Activated T-helper 1 cell treated with anti-CD3 and anti-CD28 coated beads, Interleukin-12 subunit alpha, Interleukin-12 subunit beta, Interleukin-2, Interleukin-4 antibody, amounts not matched to agents 30 ng/mL and 10 ng/mL and 1 ng/mL, durations not matched to agents 14 hours and 24 hours and 36 hours (primary cell): ENCODE measurements at places on chromosomes 16 and 17.
A peak's percentile ranks its signal among the peaks of the same experiment; 100 is the strongest.

DNA sequence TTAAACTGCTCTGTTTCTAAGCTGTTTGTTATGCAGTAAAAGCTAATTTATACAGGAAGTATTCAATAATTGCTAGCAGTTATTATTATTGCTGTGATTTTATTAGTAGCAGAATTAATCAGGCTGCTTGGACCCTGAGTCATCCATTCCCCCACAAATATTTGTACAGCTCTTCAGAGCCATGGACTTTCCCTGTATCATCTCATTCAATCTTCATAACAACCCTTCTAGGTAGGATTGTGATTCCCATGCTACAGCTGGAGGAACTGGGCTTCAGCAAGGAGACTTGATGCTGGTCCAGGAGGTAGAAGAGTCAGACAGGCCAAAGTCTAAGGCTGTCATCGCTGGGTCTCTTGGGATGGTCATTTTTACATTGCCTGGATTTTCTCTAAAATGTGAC, 208.3 kb downstream of the C16orf95 start:
- DNase-seq, result no peak

GRCh38 chr16:86882586-86883280, 304.4 kb downstream of the FOXL1 start:
- no peak for DNase-seq

DNA sequence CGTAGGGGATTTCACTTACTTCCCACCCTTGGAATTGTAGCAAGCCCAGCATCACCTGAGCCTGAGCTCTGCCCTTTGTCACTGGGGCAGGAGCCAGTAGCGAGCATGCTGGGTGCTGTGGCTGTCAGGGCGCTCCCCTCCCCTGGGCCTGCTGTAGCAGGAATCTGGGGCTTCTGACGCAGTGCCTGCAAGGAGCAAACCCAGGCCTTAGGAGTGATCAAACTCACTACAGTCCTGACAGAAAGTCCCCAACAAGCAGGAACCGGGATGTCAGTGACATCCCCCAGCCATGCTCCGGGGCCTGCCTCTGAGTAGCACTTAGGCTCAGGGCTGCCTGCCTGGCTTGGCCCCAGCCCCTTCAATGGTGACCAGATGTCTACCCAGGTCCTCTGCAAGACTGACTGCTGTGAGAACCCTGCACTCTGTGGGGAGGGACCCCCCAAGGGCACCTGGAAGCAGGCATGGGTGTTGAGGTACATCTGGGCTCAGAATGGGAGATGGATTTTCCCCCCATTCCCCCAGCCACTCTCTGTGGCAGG, 23.5 kb downstream of the PLD6 start:
- no peak for DNase-seq

DNA sequence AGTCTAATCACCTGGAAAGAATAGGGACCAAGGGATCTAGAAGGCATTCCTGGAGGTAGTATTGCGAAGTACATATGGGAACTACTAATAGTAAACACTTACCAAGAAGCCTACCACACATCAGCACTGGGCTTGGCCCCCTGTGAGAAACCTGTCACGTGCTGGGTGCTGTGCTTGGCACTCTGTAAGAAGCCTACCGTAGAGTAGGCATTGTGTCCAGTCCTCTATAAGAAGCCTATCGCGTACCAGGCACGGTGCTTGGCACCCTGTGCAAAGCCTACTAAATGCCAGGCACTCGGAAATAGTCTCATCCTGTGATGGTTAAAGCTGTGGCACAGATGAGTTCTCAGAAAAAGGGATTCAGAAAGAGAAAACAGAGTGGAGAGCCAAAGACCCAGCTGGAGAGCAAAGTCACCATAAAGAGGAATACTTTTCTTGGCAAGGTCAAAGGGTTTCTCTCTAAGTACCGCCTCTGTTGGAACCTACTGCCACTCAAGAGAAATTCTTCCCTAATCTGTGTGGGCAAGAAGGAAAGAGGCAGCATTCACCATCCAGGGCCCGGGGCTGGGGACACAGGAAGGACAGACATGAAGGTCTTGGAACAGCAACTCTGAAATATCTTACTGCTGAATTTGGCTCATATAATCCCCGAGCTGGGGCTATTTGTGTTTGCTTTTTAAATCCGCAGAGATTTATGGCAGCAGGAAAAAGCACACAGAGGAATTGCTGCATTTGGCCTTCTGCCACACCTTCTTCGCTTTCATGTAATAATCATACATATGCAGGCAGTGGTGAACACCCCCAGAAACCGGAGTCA, 81.8 kb downstream of the VAT1L start:
- no peak for DNase-seq

GRCh38 chr16:17296431-17296830, 174.3 kb downstream of the XYLT1 start:
- no peak for DNase-seq

DNA sequence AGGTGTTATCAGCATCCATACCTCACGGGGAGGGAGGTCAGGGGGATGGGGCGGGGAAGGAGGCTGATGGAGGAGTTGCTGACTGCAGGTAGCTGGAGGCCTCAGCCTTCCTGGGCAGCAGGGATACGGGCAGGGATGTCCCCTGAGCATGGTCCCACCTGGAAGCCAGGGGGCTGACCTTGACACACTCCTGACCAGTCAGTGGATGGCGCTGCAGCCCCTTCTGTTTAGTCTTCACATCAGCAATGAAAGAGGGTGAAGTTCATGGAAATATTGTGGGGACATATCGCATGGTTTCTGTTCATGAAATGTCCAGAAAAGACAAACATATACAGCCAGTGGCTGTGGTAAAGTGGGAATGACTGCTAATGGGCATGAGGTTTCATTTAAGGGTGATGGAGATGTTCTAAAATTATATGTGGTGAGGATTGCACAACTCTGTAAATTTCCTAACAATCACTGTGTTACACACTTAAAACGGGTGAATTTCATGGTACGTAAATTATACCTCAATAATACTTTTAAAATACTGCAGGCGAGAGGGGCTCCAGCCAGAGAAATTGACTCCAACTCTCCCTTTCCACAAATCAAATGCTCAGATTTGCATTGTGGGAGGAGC, 489.6 kb downstream of the CDH13 start:
- DNase-seq, result no peak

GRCh38 chr16:66486773-66487579, 59.9 kb downstream of the BEAN1 start:
- no peak for DNase-seq

- no peak for DNase-seq
Observed at GRCh38 chr16:7393680-7394079, 61.0 kb downstream of the RBFOX1 start.

- DNase-seq, result no peak
Observed at GRCh38 chr16:873243-873661, 72.7 kb upstream of the GNG13 start.

- no peak for DNase-seq
Observed at GRCh38 chr16:23857256-23857880, 21.6 kb downstream of the PRKCB start.

DNA sequence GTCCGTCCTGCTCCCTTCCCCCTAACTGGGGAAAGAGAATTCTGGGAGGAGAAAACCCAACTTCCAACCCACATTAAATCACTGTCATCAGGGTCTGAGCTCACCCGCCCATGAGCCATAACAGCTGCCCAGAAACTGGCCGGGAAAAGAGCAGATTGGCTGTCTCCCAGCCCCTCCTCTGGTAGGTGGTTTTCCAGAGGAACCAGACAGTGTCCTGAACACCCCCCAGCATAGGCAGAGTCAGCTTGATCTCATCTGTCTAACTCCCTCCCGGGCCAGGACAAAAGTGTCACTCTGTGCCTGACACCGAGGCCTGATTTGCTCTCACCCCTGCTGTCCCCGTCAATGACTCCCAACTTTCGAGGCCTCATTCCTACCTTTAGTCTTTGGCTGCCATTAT, 197.0 kb downstream of the AXIN2 start:
- no peak for DNase-seq

DNA sequence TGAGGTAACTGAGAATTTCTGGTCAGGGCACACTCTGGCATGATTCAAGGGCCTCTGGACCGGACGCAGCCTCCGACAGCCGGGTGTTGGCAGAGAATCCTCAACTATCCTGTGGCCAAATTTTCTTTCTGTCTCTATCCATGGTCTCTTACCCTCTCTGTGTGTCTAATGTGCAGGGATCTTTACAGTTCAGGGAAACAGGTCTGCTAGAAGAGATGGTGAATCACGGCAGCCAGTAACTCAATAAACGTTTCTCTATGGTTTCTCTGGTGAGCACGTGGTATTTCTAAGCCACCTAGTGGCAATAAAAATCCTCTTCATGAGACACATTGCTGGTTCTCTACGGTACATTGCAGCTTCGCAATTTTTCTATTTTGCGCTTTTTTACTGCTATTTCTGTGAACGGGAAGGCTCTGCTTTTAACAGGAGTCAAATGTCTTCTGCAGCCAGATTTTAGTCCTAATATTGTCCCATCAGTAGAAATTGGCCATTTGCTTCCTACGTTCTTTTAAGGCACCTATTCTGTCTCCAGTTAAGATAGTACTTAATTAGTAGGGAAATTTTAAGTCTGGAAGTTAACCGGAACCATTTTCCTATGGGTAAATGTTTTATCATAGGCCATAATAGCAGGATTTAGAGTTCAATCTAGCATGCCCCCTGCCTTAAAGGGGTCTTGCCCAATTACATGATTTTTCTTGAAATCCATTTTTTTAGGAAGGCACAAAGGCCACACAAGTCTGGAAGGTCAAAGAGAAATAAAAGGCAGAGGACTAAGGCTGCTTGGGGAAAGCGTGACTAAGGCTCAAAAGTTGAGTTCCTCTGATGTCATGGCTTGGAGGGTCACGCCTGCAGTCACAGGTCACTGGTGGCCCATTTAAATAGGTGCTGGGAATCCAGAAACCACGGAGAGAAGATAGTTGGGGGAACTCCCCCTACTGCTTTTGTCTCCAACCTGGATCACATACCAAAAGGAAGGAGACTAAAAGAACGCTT, 31.5 kb downstream of the QPRT start:
- peak; percentile 37 for DNase-seq

DNA sequence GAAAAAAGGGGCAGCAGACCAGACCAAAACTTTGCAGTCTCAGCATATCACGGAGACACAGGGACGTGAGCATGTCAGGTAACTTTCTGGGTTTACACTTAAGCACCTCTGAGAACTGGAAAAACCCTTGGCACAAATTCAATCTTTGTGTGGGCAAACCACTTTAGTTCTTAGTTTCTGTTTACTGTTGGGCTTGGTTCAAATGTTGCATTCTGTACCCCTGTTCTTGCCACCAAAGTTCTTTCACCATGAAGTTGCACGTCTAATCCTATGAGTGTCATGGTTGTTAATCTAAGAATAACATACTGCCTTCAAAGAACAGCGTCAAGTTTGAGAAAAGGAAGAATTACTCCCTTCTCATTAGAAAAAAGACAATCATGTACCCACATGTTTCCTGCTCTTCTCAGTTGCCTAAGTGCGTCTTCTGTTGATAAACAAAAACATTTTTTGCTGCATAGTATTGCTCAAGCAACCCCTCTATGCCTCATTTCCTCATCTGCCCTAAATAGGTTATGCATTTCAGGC, 11.6 kb downstream of the KRT33A start:
- peak; percentile 36 for DNase-seq

- DNase-seq, result no peak
Observed at GRCh38 chr16:55825115-55825728, 7.7 kb downstream of the CES1 start.

GRCh38 chr16:72576189-72576588, 404.2 kb upstream of the PMFBP1 start:
- no peak for DNase-seq

- DNase-seq, result no peak
Observed at GRCh38 chr16:2082171-2082982, 34.6 kb downstream of the TSC2 start.

GRCh38 chr16:88357317-88358022, 25.3 kb upstream of the ZNF469 start:
- no peak for DNase-seq

DNA sequence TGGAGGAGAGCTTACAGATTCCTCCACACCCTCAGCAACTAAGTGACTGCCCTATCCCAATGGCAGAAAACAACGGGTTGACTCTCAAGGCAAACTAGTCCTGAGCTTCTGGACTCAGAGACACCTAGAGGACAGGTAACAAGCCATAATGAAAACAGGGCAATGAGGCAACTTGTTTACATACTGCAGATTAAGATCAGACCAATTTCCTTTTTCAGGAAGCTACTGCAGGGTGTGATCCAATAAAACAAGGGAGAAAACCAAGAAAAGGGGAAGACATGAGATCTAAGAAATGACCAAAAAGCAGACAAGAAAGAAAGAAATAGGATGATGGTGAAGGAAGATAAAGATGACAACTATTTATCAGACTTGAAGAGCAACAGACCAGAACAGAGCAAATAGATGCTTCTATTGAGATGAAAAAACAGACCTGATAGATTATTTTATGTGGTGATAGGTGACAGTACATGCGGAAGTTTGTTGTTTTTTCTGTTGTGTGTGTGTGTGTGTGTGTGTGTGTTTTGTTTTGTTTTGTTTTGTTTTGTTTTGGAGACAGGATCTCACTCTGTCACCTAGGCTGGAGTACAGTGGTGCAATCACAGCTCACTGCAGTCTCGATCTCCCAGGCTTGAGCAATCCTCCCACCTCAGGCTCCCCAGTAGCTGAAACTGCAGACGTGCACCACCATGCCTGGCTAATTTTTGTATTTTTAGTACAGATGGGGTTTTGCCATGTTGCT, 120.7 kb downstream of the GAS7 start:
- DNase-seq, result no peak

GRCh38 chr16:86959091-86959651, 358.0 kb downstream of the C16orf95 start:
- no peak for DNase-seq

- no peak for DNase-seq
Observed at GRCh38 chr16:72895951-72896350, 152.0 kb downstream of the ZFHX3 start.

DNA sequence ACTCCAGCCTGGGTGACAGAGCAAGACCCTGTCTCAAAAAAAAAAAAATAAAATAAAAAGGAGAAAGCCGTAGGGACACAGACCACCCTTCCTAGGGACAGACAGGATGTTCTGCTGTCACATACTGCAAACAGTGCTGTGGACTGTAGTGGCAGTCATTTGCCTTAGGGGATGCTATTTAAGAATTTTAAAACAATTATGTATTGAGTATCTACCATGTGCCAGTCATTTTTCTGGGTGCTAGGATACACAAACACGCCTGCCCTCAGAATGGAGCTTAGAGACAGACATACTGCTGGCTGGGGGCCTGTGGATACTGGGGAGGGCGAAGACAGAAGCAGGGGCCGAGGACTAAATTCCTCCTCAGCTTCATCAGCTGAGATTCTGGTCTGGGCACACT, 45.5 kb downstream of the MRC2 start:
- no peak for DNase-seq

GRCh38 chr17:74521701-74522201, 9.5 kb downstream of the CD300LB start:
- DNase-seq, result no peak

GRCh38 chr16:54694651-54695050, 236.0 kb upstream of the IRX5 start:
- DNase-seq, result no peak

- DNase-seq, result no peak
Observed at GRCh38 chr17:30450125-30451027, 26.8 kb upstream of the GOSR1 start.

GRCh38 chr16:85554889-85555718, 58.0 kb upstream of the GSE1 start:
- DNase-seq, result peak; percentile 57

- DNase-seq, result no peak
Observed at GRCh38 chr17:65794572-65794971, 233.1 kb upstream of the AXIN2 start.
